ENCODE measurements at places on chromosomes 1 and 21.

- DNase-seq = no peak
Measured at GRCh38 chr1:170853867-170854266, 81.5 kb upstream of the MROH9 start.

DNA sequence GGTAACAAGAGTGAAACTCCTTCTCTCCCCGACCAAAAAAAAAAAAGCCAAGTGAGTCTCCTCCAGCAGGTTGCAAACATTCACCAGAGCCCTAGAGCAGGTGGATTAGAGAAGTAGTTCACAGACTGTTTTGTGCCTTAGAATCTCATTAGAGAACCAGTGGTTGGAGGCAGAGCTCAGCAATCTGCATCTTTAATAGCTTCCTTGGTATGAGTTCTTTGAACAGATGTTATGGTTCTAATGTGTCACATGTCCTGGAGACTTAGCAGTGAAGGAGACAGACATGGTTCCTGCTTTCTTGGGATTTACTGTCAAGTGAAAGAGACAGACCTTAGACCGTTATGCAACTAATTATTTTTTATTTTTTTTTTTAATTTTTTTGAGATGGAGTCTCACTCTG, 26.8 kb downstream of the SESN2 start:
- no peak for DNase-seq

DNA sequence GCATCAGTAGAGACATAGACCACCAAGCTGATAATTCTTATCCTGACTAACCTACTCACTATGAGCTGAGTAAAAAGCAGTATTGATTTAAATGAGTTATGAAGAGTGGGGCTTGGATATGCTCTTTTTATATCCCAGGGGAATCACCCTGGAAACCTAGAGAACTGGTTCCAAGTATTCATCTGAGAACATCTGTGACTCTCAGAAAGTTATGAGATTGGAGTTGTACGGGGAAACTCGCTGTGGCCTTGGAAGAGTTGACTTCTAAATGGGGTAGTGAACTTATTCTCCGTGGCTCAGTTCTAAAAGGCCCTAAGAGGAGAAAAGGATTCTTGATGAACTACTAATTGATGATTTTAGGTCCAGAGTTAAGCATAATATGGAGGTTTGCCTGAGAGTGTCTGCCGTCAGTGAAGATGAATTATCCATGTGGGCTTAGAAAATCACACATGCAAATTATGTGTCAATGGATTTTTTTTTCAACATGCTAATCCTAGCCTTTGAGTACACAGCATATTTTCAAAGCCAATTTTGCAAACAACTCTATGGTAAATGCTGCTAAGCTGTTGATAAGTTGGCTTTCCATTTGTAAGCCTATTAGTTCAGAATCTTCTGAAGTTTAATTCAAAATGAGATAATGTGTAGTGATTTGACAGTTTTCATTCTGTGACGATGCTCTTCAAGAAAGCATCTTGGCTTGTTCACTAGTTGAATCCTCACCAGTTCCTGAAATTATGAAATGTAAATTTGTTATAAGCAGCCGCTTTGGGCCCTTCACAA, 122.7 kb downstream of the FGGY start:
- no peak for DNase-seq

DNA sequence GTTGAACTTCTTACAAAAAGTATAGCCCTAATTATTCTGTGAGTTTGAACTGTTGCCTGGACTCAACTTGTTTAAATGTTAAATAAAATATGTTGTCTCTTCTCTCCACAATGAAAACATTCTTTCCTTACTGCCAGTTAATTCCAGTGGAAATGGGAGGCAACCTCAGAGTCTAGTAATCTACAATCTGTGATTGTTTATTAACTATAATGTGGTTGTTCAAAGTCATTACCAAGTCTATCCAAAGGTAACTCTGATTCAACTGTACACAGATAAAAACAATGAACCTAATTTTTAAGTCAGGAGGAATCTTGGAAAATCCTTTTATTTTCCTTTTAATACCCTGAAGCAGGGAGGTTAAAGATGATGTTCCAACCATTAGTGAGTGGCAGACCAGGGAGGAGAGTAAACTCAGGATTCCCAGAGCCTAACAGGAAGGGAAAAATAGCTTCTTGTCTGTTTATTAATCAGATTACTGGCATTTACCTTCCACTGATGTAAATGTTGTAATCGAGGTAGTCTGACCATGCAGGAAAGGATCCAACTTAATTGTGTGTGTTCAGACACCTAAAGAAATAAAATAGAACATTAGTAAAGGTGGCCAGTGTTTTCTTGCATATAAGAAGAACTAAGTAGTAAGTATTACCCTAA, 57.1 kb upstream of the TBX15 start:
- DNase-seq = no peak

DNA sequence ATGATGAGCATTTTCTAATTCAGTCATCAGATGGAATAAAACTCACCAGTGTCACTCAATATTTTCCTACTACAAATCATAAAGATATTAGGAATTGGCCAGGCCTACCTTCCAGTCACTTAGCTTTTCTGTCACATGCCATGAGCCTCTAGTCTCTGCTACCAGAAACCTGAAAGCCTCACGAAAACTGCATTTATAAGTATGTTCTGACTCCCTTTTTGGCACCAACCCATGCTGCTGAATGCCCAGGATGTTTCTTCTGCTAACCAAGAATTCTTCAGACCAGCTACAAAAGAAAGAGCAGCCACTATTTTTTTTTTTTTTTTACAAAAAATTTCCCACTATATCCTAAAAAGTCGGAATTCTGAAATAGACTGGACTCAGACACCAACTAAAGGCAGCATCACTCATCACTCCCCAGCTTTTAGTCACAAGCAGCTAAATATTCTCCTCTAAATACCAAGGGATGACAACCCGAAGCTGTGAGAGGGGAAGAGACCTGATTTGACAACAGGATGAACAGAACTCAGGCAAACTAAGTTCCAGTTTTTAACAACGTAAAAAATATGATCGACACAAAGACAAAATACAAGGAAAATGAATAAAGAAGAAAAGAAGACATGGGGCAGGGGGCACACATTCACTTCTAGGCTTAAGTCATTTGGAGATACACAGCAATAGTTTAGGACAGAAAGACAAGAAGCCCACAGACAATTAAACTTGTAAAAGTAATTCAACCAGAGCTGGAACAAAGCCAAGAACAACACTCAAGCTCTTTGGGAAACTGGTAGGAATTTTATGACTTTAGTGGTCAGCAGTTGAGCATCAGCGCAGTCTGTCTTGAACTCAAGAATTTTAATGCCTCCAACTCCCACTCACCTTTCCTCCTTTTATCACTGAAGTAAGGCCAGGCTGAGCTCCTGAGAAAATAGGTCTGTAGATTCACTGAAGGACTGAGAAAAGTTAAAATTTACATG, 1.7 kb downstream of the DCAF8 start:
- no peak for DNase-seq

DNA sequence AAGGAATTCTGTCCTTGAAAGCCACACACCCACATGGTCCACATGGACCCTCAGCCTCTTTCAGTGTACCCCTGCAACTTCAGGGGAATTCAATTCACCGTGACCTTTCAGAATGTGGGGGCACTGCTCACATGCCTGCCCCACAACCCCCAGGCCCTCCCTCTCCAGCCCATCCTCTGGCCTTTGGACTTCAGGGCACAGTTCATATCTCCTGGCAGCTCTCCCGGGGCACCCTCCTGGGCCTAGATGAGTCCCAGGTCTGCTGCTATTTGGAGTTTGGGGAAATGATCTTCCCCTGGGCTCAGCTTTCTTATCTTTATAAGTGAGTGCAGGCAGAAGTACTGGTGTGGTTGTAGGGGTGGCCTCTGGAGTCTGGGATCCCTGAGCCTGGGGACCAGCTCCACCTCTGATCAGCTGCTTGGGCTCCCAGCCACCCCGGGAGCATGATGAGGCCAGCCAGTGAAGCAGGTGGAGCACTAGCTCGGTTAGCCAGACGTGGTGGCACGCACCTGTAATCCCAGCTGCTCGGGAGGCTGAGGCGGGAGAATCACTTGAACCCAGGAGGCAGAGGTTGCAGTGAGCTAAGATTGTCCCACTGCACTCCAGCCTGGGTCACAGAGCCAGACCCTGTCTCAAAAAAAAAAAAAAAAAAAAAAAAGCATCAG, 15.8 kb downstream of the C1orf167 start:
- no peak for DNase-seq

DNA sequence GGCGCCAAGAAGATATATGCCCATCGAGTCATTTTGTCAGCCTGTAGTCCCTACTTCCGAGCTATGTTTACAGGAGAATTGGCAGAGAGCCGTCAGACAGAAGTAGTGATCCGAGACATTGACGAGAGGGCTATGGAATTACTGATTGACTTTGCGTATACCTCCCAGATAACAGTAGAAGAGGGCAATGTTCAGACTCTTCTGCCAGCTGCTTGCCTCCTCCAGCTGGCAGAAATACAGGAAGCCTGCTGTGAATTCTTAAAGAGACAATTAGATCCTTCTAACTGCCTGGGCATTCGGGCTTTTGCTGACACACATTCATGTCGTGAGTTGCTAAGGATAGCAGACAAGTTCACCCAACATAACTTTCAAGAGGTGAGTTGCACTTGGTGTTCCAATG, 19.1 kb downstream of the KLHL20 start:
- DNase-seq = no peak

GRCh38 chr1:53573522-53573921, 114.3 kb downstream of the DMRTB1 start:
- DNase-seq = no peak
